ENCODE measurements at places on chromosomes 7 and 10.

GRCh38 chr10:15433850-15434537 is 62.9 kb upstream of the FAM171A1 start:
- no peak for DNase-seq

DNA sequence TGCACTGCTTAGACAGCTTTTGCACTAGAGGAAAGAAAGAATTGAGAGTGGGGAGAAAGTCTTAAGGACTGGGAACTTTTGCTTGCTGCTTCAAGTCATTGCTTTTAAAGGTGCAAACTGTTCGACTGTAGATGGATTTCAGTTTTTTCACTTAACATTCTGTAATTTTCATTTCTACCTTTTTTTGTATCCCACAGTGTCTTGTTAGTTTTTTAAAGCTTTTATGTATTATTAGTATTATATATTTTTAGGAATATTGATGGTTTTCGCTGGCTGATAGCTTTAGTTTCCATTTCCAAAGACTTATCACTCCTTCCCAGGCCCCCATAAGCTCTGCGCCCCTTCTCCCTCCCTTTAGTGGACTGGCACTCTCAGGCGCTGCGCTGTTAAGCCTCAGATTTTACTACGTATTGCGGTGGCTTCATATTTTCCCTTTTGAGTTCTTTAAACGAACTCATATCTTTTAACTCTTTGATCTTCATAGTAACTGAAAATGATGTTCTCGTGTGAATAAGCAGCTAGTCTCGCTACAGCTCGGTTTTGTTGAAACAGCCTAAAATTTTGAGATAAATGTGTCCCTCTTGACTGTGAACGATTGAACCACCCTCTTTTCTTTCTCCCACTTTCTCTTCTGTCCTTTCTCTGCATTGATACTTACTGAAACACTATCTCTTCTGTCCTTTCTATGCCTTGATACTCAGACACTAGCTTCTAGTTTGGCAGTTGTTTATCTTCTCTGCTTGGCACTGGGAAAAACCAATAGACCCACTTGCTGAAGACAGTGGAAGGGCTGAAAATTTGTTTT is 2.5 kb upstream of the ETV1 start:
- no peak for DNase-seq

DNA sequence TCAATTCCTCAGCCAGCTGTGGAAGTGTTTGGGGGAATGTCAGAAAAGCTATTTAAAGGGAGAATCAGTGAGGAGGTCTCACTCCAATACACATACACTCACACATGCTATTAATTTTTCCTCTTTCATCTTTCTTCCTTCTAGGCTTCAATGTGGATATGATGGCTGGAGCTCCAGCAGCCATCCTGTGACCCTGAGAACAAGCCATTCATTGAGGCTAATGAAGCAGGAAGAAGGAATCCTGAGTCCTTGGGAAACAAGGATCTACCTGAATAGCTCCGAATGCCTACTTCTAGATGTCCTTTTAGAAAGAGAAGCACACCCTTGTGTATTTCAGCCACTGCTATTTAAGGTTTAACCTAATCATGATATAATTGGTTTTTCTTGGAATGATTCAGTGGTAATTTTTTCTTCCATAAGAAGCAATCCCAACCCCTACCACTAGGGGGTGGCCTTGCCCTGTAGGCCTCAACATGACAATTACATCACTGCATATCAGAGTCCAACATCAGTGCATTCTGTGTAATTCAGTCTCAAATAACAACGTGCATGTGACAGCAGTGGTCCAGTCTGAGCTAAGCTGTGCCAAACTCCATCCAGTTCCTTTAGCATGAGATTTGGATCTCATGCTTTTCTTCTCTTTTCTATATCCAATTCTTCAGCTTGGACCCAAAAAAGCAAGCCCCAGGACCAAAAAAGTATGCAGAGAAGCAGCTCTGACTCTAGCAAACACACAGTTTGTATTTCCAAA is 85.3 kb upstream of the ANKRD1 start:
- DNase-seq = no peak

GRCh38 chr10:47023237-47024045 is 112.2 kb downstream of the PTPN20 start:
- peak; percentile 11 for DNase-seq

GRCh38 chr10:95295031-95295755 is 4.4 kb upstream of the PDLIM1 start:
- no peak for DNase-seq

- DNase-seq = no peak
Observed at GRCh38 chr10:103858360-103858759, 3.0 kb upstream of the SH3PXD2A start.

DNA sequence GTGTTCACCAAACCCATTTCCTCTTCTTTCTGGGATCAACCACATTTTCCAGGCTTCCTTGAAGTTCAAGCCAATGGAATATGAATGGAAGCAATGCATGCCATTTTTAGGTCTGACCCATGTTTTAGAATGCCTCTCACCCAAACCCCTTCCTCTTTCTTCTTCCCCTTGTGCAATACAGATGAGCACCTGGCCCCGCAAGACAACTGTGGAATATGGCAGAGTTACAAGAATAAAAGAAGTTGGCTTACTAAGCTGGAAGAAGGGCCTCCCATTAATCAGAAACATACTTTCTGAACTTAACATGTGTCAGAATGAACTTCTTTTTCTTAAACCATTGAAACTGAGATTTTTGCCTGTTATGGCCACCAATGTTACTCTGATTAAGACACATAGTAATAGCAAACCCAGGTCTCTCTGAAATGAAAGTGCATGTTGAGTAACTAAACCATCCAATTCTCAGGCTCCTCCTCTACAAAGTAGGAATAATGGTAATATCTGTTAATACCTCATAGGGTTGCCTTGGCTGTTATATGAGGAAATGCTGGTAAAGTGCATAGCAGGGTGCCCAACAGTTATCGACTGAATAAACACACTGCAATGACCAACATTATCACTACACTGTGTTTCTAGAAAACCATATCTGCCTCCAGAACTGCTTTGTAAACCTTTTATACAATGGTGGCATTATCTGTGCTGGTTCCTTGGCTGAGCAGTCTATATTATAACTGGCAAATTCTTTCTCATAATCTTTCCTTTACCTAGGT is 382.2 kb upstream of the NRP1 start:
- no peak for DNase-seq

- no peak for DNase-seq
Observed at GRCh38 chr7:149226840-149227494, 12.5 kb upstream of the ZNF212 start.

DNA sequence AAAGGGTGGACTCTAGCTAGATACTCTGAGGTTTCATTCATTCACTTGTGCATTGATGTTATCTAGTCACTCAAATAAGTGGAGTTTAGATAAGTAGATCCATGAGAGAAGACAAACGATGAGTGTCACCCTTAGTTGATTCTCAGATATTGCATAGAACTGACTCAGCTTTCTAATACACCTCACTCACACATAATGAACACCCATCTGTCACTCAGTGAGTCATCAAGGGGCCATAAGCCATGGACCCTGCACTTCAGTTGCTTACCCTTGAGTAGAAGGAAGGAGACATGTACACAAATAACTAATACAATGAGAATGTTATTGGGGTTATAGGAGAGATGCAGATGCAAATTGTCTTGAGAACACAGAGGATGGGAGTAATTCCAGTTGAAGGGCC is 163.8 kb downstream of the SORCS3 start:
- no peak for DNase-seq

DNA sequence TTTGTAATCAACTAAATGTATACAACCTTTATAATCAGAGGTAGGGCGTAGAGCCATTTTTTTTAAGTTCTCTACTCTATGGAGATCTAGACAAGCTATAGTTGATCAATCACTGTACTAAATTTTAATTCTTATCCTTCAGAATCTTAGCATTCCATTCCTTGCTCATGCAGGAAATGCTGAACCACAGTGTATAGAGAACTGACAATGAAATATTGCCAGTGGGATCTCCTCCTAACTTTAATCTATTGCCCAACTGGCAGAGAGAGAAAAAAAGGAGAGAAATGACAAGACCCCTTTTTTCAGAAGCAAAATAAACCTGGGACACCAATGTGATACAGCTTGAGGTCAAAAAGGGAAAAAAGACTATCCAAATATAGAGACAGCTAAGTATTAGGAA is 26.4 kb upstream of the PPP3CB start:
- DNase-seq = no peak

- no peak for DNase-seq
Observed at GRCh38 chr10:132700156-132701098, 85.5 kb downstream of the NKX6-2 start.

DNA sequence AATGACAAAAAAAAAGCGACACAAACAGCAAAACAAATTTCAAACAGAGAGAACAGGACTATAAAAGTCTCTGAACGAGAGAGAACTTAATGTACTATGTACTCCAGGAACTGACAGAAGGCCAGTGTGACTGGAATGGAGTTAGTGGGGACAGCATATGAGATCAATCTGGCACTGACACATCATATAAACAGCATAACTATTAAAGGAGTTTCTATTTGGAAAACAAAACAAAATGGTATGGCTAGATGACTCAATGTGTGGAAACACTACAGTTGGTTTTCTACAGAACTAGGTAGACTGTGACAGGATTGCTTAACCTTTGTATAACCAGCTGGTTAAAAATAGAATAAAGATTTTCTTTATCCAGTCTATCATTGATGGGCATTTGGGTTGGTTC is 232.9 kb upstream of the KAT6B start:
- no peak for DNase-seq

- no peak for DNase-seq
Observed at GRCh38 chr10:69123306-69123746, 652 bp upstream of the VPS26A start.

DNA sequence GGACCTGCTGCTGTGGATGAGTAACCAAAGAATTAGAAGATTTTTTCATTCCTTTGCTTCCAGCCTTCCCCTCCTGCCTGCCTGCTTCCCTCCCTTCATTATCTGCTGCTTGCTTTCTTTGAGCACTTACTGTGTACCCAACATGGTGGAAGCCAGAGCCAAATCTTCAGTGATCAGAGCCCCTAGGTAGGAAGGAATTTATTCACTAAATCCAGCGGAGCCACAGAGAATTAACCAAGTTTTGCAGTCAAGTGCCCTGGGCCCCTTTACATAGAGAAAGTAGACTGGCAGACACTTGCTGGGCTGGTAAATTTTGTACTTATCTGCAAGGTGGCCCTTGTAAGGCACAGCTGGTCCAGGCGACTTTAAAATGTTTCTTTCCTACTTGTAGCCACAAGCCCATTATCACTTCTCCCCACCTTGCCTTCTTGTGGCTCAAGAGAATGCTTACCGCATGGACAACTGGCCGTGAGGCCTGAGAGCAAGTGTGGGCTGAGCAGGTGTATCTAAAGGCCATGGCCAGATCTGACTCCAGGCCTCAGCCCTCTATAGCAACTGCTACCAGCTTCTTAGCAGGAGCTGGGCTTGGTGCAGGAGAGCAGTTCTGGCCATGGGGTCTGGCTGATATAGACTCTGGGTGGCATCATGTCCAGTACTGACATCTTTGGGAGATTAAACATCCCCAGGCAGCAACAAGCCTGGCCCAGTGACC is 11.1 kb downstream of the UNC5B start:
- DNase-seq = peak; percentile 12

- DNase-seq = no peak
Observed at GRCh38 chr7:81333004-81333403, 414.2 kb upstream of the SEMA3C start.

DNA sequence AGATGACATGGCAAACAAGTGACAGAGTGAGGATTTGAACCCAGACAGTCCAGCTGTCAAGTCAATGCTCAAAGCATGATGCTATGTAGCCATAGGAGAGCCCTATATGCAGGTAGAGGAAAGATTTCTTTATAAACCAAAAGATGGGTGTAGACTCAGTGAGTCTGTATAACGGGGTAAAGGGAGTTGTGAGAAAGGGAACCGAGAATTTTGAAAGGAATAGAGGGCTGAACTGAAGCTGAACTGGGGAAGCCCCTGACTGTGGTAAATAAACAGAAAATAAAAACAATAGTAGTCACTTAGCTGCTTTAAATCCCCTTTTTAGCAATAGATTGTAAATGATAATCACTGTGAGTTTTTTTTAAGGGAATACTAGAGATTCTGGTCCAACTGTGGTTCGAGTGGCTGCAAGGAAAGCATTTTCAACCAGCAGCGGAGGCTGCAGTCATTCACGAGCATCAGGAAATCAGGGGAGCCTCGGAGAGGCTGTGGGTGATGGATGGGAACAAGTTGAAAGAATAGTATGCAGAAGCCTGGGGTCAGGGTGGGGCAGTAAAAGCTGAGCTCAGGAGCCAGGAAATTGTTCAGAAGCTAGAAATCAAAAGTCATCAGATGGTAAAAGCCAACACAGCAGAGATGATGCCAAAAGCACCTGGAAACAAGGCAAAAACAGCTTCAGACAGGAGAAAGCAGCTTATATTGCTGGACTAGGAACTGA is 393.5 kb downstream of the GFRA1 start:
- no peak for DNase-seq

- DNase-seq = no peak
Observed at GRCh38 chr10:79342295-79342761, 4.9 kb upstream of the PPIF start.

DNA sequence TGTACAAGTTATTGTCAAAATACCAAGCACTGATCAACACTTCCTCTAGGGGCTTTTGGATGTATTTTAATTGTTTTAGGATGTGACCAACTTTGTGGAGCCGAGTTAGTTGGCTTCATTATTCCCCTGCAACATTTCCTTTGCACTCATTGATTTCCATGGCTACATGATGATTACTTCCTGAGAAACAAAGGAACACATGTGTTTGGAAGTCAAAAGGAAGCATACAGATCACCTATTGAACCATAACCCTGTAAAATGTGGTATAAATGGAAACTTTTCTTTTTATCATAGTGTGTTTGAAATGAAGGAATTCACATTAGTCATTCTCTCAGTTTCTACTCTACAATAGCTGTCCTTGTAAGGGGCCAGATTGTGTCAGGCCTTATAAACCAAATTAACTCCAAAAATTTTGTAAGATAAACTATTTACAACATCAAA is 32.2 kb upstream of the EXOC6 start:
- DNase-seq = no peak

All from D721Med (cell line).